ENCODE measurements at places on chromosomes 7 and 10.

GRCh38 chr10:24793648-24794379, 70.1 kb upstream of the ARHGAP21 start:
- no peak for DNase-seq

- DNase-seq, result no peak
Observed at GRCh38 chr7:21939136-21939857, 6.4 kb downstream of the CDCA7L start.

- DNase-seq, result no peak
Observed at GRCh38 chr10:4041635-4042034, 256.6 kb upstream of the KLF6 start.

- DNase-seq, result no peak
Observed at GRCh38 chr10:77188000-77188395, 449.6 kb downstream of the KCNMA1 start.

DNA sequence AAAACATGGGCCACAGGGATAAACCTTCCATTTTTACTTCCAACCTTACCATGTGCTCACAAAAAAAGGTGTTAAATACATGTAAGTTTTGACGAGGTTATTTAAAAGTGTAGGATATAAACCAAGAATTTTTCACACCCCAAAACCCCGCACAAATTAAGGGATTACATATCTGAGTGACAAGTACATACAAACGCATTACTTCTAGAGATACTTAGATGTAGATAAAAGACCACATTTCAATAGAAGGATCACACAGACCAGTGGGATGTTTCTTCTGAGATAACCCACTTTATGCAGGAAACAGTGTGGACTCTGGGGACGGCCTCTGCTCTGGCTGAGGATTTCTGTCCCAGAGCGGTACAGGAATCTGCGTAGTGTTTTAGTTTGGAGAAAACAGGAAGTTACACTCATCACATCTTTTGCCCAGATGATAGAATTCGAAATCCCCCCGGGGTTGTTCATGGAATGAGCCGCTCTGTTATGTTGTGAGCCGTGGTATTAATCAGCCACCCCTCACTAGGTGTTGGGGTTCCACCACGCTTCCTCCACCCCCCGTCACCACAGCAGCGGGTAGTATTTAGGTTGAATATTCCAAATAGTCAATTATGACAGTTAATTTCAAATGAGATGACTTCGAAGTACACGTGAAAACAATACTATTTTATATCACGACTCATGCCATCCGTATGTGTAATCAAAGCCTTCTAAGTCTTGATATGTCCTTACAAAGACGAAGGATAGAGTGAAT, 1.3 kb upstream of the CUL1 start:
- DNase-seq, result no peak

DNA sequence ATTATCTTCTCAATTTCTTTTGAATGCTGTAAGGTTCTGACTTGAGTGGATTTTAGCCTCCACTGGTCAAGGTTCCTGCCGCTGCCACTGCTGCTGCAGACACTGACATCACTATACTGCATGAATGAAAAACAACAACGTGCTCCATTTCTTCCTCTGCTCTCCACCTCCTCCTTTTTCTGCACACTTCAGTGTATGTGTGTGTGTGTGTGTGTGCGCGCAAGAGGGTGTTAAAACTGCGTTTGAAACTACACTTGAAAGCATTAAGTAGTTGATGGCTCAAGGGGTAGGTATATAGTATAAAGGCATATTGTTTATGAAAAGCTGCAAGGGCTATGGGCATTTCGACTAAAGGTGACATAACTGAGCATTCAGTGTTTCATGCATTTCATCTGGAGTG, 3.5 kb downstream of the GLCCI1 start:
- no peak for DNase-seq

- DNase-seq, result no peak
Observed at GRCh38 chr7:42621543-42622219, 290.2 kb downstream of the C7orf25 start.

DNA sequence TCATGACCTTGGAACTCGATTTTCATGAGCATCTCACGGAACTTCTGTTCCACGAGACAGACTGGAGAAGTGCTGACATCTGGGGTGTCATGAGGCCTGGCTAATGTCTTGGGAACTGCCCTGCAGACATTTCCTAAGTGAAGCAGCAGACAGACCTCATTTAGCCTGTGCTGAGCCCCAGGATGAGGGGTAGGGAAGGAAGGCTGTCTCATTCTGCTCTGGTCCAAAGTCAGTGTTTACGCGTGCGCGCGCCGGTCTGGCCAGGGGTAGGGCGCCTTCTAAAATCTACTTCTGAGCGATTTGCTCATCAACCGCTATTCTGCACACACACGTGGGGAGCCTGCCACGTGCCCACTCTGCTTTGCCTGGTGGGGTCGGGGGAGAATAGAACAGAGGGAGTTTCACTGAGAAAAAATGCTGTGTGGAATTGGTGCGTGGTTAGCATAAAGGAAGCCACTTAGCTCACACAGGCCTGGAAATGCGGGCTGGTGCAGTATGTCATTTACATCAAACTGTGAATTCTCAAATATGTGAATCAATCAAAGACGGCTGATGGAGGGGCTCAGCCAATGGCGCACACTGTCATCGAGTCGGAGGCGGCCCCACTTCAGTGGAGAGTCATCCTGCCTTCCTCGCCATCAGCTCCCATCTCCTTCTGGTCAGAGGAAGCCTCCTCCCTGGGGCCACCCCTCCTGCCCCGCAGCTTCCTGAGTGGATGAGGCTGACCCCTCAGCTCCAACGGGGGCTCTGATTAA, 335.1 kb downstream of the ADARB2 start:
- no peak for DNase-seq

- DNase-seq, result no peak
Observed at GRCh38 chr10:22017283-22018020, 13.9 kb upstream of the DNAJC1 start.

DNA sequence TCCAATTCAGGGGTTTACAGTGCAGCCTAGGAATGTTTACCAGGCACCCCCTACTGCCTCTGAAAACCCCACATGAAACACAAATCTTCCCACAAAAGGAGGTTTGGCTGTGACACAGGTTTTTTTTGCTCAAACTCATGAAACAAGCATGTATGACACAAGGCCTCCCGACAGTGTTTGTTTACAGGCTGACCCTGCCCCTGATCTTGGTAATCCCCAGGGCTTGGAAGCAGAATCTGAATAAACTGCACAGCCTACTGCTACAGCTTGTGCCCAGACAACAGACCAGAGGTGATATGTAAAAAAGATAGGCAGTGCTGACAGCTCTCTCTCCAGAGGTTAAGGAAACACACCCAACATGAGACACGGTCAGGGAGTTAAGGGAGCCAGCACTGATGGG, 184.2 kb downstream of the KMT2E start:
- no peak for DNase-seq

DNA sequence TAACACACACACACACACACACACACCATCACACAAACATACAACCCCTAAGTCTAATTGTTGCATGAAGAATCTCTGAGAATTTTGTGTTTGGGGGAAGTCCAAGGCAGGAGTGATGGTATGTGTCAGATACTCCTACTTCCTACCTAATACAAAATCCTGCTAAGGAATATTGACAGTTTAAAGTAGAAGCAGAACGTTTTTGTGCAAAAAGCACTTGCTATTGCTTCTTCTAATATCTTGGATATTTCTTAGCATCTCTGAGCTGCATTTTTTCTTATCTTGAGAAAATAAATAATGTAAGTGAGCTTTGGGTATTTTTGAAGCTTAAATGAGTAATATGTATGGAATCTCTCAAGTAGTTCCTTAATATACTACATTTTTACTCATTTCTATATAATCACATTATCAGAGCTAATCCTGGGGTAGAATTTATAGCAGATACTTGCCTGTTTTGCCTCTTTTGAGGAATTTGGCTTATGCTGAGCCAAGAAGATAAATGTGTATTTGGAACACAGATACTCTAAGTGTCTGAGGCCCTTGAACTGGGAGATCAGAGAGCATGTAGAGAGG, 212.3 kb downstream of the DKK1 start:
- DNase-seq, result no peak

DNA sequence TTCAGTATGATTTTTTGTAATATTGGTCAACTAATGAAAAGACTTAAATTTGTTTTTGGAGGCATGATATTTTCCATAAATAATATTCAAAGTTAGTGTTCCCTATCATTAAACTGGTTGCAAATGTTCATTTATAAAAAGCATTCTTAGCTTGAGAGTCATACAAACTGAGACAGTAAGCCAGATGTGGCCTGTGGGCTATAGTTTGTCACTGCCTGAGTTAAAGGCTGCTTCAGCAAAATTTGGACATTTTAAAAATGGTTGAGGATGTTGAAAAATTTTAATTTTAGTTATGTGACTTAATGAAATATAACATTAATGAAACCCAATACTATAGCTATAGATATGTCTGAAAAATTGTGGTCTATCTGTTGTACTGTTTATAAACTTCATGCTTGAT, 180.2 kb upstream of the CACNA2D1 start:
- DNase-seq, result no peak

GRCh38 chr10:14003517-14004184, 327.1 kb downstream of the FRMD4A start:
- DNase-seq, result no peak

DNA sequence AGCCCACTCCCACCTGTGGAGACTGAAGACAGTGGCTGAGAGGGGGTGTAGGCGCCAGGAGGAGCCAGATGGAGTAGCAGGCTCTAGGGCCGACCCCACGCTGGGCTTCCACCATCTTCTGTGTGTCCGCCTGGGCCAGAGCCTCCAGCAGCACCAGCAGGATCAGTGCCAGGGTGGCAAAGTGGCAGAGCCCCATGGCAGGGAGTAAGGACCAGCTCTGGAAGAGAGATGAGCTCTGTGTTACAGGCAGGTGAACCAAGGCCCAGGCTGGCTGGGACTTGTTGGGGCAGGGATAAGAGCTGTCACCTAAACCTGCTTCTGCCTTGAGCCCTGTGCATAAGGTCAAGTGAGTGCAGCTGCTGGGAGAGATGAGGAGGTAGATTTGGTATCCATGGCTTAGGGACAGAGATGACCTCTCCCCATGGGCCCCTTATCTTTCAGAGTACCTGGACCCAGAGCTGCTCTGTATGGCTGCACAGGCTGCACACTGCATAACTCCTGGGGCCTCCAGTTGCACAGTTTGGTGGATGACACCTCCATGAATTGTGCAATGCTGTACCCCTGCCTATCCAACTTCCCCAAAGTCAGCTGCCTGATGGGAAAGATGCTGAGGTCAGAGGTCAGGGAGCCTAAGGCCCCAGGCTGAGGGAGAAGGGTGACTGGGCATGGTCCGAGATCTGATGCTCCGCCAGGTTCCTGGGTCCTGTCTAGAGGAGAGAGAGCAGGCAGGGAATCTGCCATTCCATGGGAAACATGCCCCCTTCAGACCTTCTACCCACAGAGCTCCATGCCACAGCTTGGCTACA, 7.4 kb upstream of the SAMD8 start:
- no peak for DNase-seq

- no peak for DNase-seq
Observed at GRCh38 chr7:29605671-29606070, 42.0 kb downstream of the PRR15 start.
